ENCODE measurements at places on chromosomes 7 and 10.
A peak's percentile ranks its signal among the peaks of the same experiment; 100 is the strongest.

GRCh38 chr7:137798073-137798763 is 48.6 kb downstream of the DGKI start:
- DNase-seq = no peak

DNA sequence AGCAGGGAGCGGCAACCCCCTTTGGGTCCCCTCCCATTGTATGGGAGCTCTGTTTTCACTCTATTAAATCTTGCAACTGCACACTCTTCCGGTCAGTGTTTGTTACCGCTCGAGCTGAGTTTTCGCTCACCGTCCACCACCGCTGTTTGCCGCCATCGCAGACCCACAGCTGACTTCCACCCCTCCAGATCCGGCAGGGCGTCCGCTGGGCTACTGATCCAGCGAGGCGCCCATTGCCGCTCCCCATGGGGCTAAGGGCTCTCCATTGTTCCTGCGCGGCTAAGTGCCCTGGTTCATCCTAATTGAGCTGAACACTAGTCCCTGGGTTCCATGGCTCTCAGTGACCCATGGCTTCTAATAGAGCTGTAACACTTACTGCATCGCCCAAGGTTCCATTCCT is 115.6 kb upstream of the AUTS2 start:
- DNase-seq = no peak

GRCh38 chr10:76111986-76112825 is 680.8 kb downstream of the LRMDA start:
- no peak for DNase-seq

DNA sequence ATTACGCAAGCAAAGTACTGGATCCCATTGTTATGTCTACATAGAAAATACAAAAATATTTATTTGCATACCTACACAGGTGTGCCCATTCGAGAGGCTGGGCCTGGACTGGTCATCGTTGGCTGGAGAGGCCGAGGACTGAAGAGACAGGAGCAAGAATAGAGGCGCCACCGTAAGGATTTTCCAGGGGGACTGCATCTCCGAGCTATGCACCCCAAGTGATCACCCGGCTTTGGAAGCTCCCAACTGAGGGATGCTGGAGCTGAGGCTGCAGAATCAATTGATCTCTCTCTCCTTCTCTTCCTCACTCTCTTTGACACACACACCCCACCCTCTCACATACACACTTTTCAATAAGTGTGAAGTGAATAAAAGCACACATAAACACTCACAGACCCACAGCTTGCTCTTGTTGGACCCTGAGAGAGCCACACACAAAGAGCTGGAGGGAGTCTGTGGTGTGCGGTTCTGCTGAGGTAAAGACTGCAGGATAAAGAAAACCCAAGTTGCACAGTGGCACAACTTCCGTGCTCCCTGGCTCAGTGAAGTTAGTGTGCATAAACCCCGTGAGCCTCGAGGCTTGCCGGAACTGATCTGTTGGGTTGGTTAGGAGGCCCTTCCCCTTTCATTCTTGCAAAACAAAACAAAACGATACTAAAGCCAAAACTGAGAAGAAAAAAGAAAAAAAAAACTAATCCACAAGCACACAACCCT is at the start of gene AOAH:
AOAH (minus strand) TSS at position 544 of the 714 bp plus-strand sequence; CDS start at position 198, 346 bp downstream.
- no peak for DNase-seq

DNA sequence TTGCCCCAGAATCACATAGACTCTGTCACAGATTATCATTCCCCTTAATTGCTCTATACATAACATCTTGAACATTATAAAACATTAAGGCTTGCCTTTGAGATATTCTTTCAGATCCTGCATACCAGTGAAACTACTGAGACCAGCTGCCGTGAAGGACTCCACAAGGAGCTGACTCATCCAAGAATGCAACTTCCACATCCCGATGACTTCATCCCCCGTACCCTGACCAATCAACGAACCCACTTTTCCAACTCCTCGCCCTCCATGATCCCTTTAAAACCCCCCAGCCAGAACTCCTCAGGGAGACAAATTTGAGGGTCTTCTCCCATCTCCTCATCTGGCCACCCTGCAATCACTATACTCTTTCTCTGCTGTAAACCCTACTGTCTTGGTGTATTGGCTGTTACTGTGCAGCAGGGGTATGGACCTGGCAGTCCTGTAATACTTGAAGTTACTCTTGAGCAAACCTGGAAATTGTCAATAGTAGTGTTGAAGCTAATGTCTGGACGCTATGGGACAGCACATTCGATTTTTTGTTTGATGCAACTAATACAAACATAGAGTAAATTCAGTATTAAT is 49.8 kb downstream of the HTR5A start:
- no peak for DNase-seq

DNA sequence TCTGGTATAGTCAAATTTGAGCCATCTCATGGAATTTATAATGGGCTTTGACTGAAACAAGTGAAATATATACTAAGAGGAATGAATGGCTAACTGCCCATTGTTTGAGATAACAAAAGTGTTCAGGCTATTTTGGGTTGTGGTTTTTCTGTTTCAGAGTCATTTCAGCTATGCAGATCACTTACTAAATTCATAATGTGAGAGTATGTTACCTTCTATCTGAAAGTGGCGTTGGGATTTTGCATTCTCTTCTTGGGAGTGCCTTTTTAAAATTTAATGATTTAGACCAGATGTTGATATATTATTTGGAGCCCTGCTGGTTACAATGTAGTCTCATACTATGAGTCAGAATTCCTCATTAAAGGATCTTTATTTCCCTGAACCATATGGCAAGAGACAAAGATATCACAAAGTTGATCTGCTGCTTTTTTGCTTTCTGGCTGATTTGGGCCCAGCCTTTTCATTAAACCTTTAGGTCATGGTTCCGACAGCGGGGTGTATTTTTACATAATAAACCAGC is 10.4 kb downstream of the VCL start:
- DNase-seq = peak; percentile 76

DNA sequence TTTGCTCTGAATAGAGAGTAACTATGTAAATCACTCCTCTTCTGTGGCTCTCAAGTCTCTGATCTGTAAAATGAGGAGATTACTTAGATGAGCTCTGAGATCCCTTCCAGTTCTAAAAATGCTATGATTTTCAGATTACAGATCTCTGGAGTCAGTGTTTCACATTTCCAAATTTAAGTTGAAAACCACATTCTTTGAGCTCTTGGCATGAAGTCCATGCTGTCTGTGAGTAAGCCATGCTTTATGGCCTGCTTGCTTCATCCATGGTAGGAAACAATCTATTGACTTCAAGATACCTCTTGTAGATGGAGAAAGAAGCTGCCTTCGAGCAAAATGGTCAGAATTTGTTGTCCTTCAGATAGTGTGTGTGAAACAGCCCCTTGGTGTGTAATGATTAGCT is 64.9 kb downstream of the CELF2 start:
- no peak for DNase-seq

DNA sequence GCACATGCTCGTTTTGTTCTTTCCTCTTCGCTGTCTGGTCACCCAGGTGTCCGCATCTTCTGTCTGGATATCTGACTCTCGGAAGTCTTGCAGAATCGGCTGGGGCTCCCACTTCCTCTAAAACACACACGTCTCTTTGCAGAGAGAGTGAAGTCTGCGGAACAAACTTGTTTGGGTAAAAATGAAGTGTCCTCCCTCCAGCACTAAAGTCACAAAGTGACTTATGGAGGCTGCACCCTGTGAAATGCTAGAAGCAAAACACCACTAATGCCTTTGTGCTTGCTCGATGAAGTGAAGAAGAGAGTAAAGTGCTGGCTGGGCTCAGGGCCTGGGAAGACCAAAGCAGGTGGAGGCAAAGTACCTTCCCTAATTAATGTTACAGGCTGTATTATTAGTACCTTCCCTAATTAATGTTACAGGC is 71.4 kb downstream of the FGFR2 start:
- DNase-seq = no peak

GRCh38 chr7:2567679-2568278 is 9.0 kb downstream of the IQCE start:
- DNase-seq = peak; percentile 14

DNA sequence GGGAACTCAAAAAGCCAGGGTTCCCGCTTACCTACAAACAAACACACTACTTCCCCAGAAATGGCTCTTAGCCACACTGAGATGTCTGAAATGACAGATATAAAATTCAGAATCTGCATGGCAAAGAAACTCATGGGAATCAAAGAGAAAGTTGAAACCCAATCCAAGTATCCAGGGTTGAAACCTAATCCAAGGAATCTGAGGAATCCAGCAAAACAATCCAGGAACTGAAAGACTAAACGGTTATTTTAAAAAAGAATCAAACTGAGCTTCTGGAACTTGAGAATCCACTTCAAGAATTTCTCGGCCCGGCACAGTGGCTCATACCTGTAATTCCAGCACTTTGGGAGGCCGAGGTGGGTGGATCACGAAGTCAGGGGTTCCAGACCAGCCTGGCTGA is 568.8 kb downstream of the POM121L12 start:
- no peak for DNase-seq

DNA sequence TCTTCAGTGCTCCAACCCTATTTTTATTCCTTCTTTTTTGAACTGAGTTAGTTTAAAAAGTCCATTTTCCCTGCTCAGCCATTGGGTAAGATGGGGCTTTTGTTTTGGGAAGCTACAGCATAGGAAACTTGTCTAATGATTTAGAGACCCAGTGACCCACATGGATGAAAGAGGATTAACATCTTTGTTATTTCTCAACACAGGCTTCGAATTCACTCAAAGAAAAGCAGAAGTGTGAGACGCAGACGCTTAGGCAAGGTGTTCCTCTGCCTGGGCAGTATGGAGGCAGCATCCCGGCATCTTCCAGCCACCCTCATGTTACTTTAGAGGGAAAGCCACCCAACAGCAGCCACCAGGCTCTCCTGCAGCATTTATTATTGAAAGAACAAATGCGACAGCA is 152.0 kb downstream of the HDAC9 start:
- DNase-seq = no peak

- no peak for DNase-seq
These were observed 150.4 kb downstream of the CXCL12 start for GRCh38 chr10:44234483-44234875.

DNA sequence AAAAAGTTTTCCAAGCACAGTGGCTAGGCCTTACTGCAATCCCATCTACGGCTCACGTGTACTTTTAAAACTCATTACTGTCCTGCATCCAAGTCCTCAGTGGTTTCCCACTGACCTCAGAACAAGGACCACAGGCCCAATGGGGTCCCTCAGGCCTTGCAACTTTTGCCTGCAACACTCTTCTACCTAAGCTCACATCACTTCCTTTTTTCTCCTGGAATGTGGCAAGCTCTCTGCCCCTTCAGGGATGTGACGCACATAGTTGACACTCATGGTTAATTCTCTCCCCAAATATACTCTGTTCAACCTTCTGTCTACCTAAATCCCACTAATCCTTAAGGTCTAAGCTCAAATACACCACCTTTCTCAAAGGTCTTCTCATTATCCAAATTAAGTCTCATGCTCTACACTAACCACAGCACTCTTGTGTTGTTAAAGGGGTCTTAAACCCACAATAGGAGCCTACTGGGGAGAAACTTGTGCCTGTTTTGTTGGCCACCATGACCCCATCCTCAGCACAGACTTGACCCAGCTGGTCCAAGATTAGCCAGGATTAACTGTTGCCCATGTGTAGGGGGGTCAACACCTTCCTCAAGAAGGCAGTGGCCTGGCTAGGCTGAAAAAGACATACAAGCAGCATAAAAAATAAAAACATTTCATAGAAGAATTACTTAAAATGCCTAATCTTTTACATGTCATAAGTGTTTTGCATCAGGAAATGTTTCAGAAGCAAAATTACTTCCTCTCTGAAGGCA is 15.2 kb downstream of the HNRNPF start:
- DNase-seq = no peak
